ENCODE measurements at places on chromosomes 5 and 9.

DNA sequence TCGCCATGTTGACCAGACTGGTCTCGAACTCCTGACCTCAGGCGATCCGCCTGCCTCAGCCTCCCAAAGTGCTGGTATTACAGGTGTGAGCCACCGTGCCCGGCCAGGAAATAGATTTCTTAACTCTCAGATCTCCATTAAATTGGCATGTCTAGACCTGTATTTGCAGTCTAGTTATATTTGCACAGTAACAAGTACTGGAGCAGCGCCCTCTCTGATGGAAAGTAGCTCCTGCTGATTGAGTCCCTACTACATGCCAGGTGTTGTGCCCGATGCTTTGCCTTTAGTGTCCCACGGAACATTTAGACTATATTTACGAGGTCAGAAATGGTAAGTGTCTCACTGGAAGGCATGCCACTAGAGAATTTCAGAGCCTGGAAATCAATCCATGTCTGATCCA is 15.8 kb upstream of the TMED9 start:
- DNase-seq, result no peak

DNA sequence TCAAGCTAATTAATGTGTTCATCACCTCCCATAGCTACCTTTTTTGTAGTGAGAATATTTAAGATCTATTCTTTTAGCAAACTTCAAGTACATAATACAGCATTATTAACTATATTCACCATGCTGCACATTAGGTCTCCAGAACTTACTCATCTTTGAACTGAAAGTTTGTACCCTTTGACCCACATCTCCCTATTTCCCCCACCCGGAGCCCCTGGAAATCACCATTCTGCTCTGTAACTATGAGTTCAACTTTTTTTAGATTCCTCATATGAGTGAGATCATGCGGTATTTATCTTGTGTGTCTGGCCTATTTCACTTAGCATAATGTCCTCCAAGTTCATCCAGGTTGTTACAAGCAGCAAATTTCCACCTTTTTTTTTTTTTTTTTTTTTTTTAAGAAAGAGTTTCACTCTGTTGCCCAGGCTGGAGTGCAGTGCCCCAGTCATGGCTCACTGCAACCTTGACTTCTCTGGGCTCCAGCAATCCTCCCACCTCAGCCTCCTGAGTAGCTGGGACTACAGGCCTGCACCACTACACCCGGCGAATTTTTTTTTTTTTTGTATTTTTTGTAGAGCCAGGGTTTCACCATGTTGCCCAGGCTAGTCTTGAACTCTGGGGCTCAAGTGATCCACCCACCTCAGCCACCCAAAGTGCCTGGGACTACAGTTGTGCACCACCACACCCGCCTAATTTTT is 100.4 kb upstream of the SAP30L start:
- no peak for DNase-seq

DNA sequence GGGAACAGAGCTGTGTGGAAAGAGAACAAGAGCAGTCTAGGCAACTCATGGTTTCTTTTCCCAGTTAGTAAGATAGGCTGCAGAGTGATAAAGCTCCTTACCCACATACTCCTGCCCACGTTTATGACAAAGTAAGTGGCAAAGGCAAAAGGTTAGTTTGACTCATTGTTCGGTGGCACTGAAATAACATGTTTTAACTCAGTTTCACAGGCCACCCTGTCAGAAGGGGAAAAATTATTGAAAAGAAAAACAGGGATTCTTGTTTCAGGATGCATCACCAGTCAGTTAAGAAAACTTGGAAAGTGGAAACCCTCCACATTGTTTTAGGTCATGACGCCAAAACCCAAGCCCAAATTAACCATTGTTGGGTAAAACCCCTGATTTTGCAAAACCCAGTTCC is 22.3 kb upstream of the DAB2 start:
- no peak for DNase-seq

GRCh38 chr5:128470663-128471062 is 67.4 kb downstream of the FBN2 start:
- DNase-seq, result no peak

DNA sequence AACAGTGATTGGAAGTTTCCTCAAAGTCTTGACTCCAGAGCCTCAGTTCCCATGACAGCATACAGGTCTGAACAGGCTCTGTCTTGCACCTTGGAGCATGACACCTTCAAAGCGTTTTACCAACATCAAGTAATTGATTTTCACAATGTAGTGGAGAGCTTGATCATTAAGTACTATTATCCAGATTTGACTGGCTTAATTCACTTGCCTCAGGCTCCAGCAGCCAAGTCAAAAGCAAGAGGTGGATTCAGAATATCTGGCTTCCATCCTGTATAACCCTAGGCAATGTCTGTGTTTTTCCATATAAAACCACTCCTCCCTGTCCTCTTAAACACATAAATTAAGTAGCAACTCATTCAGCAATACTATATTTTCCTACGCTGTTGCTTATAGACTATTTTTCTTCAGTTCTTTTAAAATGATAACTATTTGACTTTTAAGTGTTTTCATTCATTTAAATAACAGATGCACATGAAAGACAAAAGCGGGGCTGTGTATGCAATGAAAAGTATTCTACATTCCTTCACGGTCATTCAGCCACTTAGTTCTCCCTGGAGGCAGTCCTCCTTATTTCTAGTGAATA is 150.8 kb upstream of the RANBP3L start:
- peak; percentile 35 for DNase-seq

DNA sequence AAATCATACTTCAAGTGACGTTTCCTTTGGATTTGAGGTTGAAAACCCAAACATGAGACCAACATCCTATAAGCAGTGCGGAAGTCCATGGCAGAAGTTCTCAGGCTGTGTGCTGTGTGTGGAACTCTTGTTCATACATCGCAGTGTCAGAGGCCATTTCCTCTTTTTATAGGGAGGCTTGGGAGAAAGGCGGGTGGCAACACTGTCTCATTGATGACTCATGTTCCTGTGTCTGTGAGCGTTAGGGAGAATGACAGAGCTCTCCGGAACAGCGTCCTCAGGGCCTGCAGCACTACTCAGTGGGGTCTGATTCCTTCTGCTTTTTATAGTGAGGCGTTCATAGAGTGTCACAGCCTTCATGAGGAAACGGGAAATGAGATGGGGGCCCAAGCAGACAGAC is 98.8 kb upstream of the BASP1 start:
- DNase-seq, result no peak

- DNase-seq, result no peak
Measured at GRCh38 chr5:60687927-60688720, 11.8 kb downstream of the DEPDC1B start.

DNA sequence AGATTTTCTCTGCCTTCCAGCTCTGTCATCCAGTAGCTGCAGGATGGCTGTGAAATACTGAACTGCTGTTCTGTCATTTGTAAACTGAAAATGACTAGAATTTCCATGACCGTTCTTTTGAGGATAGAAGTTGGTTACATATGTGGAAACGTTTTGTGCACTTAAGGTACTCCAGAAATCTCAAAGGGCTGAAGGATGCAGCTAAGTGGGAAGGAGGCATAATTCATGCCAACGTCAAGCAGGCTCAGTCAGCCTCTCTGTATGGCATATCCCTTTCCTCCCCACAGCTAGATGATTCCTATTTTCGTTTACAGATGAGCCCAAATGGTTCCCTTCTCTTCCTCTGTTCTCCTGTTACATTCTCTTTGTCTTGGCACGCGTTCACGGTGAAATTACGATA is 257.6 kb downstream of the FBXL7 start:
- DNase-seq, result no peak

- no peak for DNase-seq
Measured at GRCh38 chr5:172142709-172143215, 45.3 kb downstream of the STK10 start.

DNA sequence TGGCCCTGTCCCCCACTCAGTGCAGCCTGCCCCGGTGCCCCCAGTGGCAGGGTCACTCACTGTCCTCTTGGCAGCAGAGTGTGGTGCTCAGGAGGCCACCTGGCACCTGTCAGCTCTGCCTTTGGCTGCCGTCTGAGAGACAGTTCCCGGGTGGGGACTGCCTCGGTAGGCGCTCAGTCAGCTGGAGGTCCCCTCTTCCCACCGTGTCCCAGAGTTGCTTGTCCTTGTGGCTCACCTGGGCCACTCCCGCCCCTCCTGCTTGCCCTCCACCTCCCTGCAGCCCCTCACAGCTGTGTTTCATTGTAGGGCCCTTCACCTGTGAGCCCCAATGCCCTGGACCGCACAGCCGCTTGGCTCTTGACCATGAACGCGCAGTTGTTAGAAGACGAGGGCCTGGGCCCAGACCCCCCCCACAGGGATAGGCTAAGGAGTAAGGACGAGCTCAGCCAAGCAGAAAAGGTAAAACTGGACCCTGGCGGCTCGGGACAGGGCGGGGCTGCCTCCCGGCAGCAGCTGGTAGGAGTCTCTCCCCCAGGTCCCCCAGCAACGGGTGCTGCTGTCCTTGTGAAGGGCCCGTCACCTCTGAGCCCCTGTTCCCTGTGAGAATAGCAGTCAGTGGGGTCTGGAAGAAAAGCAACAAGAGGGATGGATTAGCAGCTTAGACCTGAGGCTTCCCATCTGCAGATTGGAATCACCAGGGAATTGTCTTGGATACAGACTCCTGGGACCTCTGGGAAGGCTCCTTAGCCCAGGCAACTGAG is 122.7 kb downstream of the DAB2IP start:
- DNase-seq, result no peak

GRCh38 chr9:113506090-113506589 is 42.6 kb downstream of the RGS3 start:
- DNase-seq, result no peak

DNA sequence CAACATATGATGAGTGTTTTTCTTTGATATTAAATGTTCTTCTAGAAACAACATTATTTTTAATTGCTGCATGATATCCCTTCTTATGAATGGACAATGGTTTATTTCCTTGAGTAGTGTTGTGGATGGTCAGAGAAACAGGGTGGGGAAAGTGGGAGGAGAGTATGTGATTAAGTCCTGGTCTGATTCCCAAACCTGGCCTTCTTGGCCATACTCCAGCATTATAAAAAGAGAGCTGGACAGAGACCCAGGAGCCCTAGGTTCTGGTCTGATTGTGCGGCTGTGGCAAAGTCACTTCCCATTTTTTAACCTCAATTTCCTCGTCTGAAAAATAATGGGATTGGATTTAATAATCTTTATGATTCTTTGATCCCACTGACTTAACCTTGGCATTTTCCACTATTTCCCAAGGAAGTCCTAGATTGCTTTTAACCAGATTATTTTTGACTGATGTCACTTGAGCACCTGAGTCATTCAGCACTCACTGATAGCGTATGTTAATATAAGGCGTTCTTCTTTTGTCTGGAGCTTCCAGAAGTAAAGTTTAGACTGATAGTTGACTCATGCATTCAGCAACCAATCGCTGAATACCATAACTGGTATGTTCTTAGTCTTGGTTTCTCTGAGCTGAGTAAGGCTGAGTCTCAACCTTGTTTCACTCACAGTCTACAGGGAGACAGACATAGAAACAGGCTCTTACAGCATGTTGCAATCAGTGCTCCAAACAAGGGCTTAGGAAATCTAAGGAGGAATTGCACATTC is 26.2 kb downstream of the OSMR start:
- no peak for DNase-seq

- DNase-seq, result no peak
Measured at GRCh38 chr5:78672154-78672553, 23.6 kb upstream of the LHFPL2 start.

- DNase-seq, result no peak
Measured at GRCh38 chr9:98229090-98229395, 26.4 kb downstream of the TBC1D2 start.

DNA sequence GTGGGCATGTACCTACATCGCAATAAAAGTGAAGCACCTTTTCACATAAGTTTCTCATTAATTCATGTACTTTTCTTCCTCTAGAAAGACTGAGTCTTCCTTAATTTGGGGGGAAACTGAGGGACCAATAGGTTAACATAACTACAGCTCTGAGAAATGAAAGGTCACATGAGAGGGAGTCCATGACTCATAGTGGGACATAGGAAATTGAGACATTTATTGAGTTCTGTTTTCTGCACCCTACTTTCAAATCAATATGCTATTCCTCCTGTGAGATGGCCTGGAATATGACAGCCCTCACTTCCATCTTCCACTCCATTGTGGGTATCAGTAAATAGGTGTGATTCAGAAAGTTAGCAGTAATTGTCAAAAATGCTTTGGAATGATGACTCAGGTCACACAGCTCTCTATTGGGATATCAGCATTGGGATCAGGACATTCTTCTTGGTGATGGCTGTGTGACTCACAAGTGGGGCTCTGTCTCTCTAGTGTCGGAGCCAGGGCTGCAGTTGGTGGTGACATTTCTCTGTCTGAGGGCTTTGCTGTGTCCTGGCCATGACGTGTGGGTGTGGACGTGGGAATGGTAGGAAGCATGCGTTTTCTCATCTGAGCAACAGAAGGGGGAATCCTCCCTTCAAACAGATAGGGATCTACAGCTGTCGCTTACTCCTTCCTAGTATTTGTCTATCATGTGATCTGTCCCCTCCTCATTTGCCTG is 125.0 kb downstream of the TRIO start:
- no peak for DNase-seq

GRCh38 chr9:104810421-104811339 is 46.8 kb downstream of the NIPSNAP3B start:
- DNase-seq, result peak; percentile 43

- no peak for DNase-seq
Measured at GRCh38 chr5:124557761-124558160, 188.7 kb downstream of the ZNF608 start.

DNA sequence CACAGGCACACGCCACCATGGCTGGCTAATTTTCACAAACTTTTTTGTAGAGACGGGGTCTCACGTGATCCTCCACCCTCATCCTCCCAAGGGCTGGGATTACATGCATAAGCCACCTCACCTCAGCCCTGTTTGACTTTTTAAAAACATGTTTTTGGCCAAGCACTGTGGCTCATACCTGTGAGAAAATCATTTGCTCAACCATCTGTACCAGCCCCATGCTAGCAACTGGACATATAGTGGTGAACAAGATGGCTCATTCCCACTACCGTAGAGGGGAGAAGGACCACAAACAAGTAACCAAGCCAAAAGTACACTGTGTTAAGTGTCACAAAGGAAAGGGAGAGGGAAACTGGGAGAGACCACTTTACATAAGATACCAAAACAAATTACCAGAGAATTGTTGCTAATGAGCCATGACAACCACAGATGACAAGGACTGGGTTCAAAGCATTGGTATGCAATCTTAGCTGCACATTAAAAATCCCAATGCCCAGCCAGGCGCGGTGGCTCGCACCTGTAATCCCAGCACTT is 19.2 kb downstream of the PPP2CA start:
- DNase-seq, result no peak

GRCh38 chr5:62574599-62574998 is 4.0 kb upstream of the LRRC70 start:
- no peak for DNase-seq

All from NCI-H1105 (cell line).